A549 treated with CpdA at 1 μM for 4 hours (cell line): ENCODE measurements at places on chromosomes 6 and 20. TPM values are rescaled to one million over a fixed set of nuclear protein-coding genes. Genes with fewer than 3 reads are reported as not detected.

GMNN gene
- total RNA-seq: 53.2 to 62.5 TPM (median 54.6 TPM) in 5 replicates

CALHM6 gene
- not detected in 5 replicates for total RNA-seq

WFDC2 gene
- total RNA-seq: 0.11 TPM in 1 of 5 replicates, not detected in the others

CD164 gene
- 97.2 to 111 TPM (median 109 TPM) in 5 replicates for total RNA-seq

ENTPD6 gene
- total RNA-seq: 85.1 to 107 TPM (median 101 TPM) in 5 replicates

NRN1 gene
- 0.49 to 0.79 TPM (median 0.71 TPM) in 5 replicates for total RNA-seq

TINAG gene
- total RNA-seq: 0.08 to 0.59 TPM in 2 of 5 replicates, not detected in the others

EYA4 gene
- 10.1 to 11.7 TPM (median 11.6 TPM) in 5 replicates for total RNA-seq
